ENCODE measurements at places on chromosomes 13 and 19.

- DNase-seq: peak; percentile 37
Measured at GRCh38 chr19:54100561-54100960, at the start of gene OSCAR. OSCAR (minus strand) TSS chr19:54100803; CDS start chr19:54100792, 11 bp downstream.

- DNase-seq: no peak
Measured at GRCh38 chr19:31554360-31554759, 205.1 kb upstream of the TSHZ3 start.

GRCh38 chr19:16442386-16443276, 29.1 kb downstream of the EPS15L1 start:
- no peak for DNase-seq

DNA sequence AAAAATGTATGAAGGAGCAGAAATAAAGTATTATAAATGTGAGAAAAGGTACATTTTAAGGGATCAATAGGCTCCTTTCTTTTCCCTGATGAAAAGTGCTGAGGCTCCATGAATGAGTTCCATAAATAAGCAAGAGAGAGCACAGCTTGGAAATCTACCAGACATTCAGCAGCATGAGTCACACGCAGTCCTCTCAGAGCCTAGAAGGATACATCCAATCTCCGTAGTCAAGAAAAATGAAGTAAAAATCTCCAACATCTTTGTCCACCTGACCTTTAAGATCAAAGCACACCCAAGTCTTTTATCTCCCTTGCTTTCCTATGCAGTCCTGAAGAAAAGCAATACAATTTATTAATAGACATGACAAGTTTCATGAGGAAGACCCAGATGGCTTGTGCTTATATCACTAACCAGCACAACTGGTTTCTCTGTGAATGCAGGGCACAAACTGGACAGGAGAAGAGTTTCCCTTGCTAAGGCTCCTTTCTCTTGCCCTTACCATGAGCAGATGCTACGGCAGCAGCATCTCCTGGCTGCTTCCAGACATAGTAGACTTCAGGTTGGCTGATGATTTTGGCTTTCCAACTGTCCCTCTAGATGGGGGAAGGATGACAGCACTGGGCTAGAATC, 730.8 kb downstream of the EFNB2 start:
- peak; percentile 58 for DNase-seq

DNA sequence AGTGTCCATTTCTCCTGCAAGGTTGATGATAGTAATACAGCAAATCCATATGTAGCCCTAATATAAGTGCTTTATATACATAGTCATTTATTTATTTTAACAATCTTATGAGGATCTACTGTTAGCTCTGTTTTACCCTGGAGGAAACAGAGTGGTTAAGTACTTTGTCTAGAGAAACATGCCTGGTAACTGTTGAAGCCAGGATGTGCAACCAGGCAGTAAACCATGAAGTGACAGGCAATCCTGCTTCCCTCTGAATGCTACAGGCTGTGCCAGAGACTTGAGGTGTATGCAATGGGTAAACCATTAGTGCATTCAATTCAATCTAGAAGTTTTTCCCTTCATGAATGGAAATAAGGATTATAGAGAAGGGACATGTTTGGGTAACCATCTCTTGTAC, 911.0 kb downstream of the PCDH17 start:
- no peak for DNase-seq

GRCh38 chr13:97921176-97921816, 32.2 kb upstream of the IPO5 start:
- peak; percentile 51 for DNase-seq

GRCh38 chr19:48147597-48148175, 22.5 kb downstream of the LIG1 start:
- no peak for DNase-seq

- DNase-seq: no peak
Measured at GRCh38 chr13:57787058-57787791, 155.7 kb downstream of the PCDH17 start.

DNA sequence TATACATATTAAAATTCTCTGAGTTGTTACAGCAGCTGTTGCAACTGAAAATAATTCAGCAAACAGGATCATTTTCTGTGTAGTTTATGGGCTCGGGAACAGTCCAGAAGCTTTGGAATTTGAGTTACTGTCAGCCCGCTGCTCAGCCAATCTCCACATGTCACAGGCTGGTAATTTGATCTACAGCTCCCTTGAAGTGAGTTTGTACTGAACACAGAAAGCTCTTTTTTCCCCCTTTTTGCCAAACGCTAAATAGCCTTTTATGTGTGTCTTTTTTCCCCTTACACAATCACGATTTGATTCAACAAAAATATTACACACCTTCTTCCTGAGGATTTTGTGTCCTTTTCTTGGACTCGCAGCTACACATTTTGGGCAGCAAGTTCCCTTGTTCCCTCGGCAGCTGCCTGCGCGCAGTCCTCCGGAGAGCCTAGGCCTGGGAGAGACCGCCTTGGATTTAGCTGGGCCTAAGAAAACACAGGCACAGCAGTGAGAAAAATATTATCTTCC, 371.4 kb downstream of the KCNRG start:
- peak; percentile 73 for DNase-seq

DNA sequence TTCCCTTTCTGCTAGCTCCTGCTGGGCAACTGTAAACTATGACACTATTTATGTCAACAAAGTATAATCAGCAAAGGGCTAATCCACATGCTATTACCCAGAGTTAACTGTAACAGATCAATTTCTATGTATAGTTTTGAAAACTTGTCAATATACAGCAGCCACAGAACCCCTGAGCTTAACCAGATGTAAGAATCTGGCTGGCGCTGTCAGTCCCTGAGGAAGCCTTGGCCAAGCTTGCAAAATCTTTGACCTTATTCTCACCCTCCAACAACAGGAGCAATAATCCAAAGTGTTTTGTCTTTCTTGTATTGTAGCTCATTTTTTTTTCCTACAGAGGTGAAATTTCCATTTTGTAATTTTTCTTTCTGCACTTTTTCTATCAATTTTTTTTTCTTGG, 1230.1 kb upstream of the SLC10A2 start:
- DNase-seq: no peak

- DNase-seq: no peak
Measured at GRCh38 chr13:56412856-56413255, 727.9 kb upstream of the PRR20A start.

GRCh38 chr19:45805719-45806118, 9.4 kb downstream of the RSPH6A start:
- DNase-seq: no peak

Measured in fibroblast of skin of scalp (primary cell).